ENCODE measurements at places on chromosomes 7 and 10.

DNA sequence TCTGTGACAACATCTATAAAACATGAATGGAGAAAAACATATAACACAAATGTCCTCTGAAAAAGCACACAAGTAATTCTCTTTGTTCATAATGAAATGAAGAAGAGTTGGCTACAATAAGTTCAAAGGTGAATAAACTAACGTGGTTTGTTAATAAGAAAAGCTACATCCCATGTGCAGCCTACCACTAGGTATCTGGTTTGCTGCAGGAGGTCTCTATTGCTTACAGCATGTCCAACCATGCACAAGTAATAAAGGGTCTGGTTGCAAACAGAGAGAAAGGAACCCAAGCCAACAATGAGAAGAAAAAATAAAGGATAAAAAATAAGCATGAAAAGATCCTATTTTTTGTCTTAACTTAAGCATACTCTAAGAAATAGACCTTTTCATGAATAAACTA lies 139.2 kb downstream of the CHCHD3 start:
- no peak for DNase-seq

DNA sequence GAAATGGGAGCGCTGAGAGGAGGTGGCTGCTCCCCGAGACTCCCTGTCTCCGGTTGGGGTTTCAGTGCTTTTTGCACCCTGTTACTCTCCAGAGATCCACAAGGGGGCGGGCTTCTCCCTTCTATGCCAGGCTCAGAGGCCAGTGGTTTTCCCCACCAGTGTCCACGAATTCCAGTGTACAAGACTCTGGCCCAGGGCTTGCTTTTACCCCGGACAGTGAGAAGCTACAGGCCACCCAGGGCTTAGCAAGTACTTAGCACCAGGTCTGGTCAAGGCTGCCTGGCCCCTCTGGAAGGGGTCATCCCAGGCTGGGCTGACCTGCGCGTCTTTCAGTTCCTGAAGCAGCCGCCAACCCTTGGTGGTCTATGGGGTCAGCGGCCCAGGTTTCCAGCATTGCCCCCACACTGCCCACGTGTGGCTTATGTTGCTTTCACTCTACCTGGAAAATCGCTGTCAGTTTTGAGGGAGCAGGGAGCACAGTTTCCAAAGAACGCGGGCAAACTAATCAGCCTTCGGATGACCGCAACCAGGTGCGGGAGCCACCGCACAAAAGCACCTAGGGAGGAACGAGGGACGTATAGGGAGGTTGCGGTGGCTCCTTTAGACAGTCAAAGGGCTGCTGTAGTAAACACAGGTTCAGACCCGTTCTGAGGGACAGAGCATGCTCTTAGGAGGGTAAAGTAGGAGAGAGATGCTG lies 6.8 kb downstream of the CYP26A1 start:
- DNase-seq, result peak; percentile 36

DNA sequence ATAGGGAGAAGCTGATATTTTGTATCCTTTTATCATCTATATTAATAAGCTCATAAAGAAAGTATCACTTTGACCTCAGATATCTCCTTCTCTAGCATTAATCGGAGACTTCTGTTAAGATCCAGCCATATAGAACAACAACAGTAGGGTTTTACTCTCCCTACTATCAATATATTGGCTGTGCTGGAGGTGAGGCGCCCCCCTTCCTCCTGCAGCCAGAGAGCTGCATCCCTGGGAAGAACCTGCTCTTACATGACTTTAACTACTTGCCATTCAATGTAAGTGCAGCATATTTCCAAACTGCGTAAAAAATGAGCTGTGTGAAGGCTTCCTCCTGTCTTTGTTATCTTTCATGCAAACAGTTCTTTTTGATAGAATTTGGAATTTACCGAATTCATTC lies 247.8 kb downstream of the SDK1 start:
- no peak for DNase-seq

- no peak for DNase-seq
These were observed 89.0 kb upstream of the PIP4K2A start for GRCh38 chr10:22803261-22803885.

GRCh38 chr7:132412435-132412834 lies 163.8 kb downstream of the PLXNA4 start:
- DNase-seq, result no peak
